ENCODE measurements at places on chromosomes 16 and 17. TPM values are rescaled to one million over a fixed set of nuclear protein-coding genes. Genes with fewer than 3 reads are reported as not detected.

The BCL6B gene
- 25.5 TPM for polyA plus RNA-seq

The MPG gene
- polyA plus RNA-seq: 32.2 TPM

The BCO1 gene
- 2.8 TPM for polyA plus RNA-seq

The TPSG1 gene
- 1.1 TPM for polyA plus RNA-seq

The CTRB2 gene
- 0.10 TPM for polyA plus RNA-seq

The KRTAP1-1 gene
- not detected for polyA plus RNA-seq

The MT1B gene
- polyA plus RNA-seq: not detected

The MPV17L gene
- 7.7 TPM for polyA plus RNA-seq

The AXIN2 gene
- 26.9 TPM for polyA plus RNA-seq

The DNAH9 gene
- polyA plus RNA-seq: 5.0 TPM

The PDE6G gene
- polyA plus RNA-seq: 11.8 TPM

The TEX14 gene
- polyA plus RNA-seq: 1.2 TPM

The EVI2B gene
- polyA plus RNA-seq: 3.1 TPM

The OMG gene
- 0.41 TPM for polyA plus RNA-seq

The PRSS53 gene
- 2.0 TPM for polyA plus RNA-seq

The IL21R gene
- polyA plus RNA-seq: 0.20 TPM

The PRAC1 gene
- not detected for polyA plus RNA-seq

The ODAD4 gene
- 7.6 TPM for polyA plus RNA-seq

The PLD6 gene
- polyA plus RNA-seq: 2.9 TPM

The NATD1 gene
- polyA plus RNA-seq: 17.2 TPM

The TOX3 gene
- 30.0 TPM for polyA plus RNA-seq

The MNT gene
- 22.9 TPM for polyA plus RNA-seq

The ERBB2 gene
- 214 TPM for polyA plus RNA-seq

The CACNG4 gene
- 3.2 TPM for polyA plus RNA-seq

The ACBD4 gene
- polyA plus RNA-seq: 19.4 TPM

The DLX3 gene
- polyA plus RNA-seq: 2.3 TPM

The C1QL1 gene
- polyA plus RNA-seq: 2.7 TPM

The OTOP3 gene
- polyA plus RNA-seq: not detected

The CCR7 gene
- polyA plus RNA-seq: 0.65 TPM

The ATP2C2 gene
- polyA plus RNA-seq: 0.46 TPM

The TNP2 gene
- polyA plus RNA-seq: not detected

The GAS7 gene
- 16.5 TPM for polyA plus RNA-seq

The NTN1 gene
- 5.1 TPM for polyA plus RNA-seq

The SYNRG gene
- polyA plus RNA-seq: 47.8 TPM

The HID1 gene
- 15.3 TPM for polyA plus RNA-seq

The SCNN1G gene
- 61.2 TPM for polyA plus RNA-seq

The KRT12 gene
- not detected for polyA plus RNA-seq

The TOP2A gene
- polyA plus RNA-seq: 174 TPM

The FAM171A2 gene
- 54.6 TPM for polyA plus RNA-seq

The CHST4 gene
- 0.49 TPM for polyA plus RNA-seq

The JUP gene
- polyA plus RNA-seq: 218 TPM

The KRTAP4-4 gene
- polyA plus RNA-seq: not detected

The BRIP1 gene
- 9.5 TPM for polyA plus RNA-seq

The ASPSCR1 gene
- polyA plus RNA-seq: 37.4 TPM

The SUPT6H gene
- polyA plus RNA-seq: 80.7 TPM

The RNF40 gene
- polyA plus RNA-seq: 120 TPM

The UMOD gene
- 152 TPM for polyA plus RNA-seq

All from renal pelvis (tissue), 12 donors.